ENCODE measurements at places on chromosomes 1 and 21.

GRCh38 chr1:52920791-52921291, 699 bp downstream of the ECHDC2 start:
- DNase-seq, result no peak

DNA sequence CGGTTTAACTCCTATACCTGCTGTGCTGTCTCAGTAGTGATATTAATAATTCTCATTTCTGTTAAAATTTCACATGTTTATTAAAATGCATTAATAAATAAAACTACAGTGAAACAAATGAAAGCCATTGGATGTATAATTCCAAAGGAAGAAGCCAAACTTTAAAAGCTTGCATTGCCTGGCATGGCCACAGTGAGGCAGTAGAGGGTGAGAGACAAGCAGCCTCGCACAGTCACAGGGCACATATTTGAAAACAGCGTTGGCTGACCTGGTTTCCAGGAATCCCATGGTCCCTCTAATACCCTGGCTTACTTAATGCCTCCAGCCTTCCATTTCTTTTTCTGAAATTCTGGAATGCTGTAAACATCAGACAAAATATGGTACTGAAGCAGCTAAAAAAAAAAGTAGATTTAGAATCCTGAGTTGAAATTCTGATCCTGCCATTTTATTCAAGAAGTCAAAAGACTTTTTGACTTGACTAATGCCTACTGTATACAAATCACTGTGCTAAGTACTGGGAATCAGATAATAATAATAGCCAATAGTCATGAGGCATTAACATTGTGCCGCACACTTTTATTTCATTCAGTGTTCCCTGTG, 6.7 kb upstream of the RNASEL start:
- peak; percentile 63 for DNase-seq

DNA sequence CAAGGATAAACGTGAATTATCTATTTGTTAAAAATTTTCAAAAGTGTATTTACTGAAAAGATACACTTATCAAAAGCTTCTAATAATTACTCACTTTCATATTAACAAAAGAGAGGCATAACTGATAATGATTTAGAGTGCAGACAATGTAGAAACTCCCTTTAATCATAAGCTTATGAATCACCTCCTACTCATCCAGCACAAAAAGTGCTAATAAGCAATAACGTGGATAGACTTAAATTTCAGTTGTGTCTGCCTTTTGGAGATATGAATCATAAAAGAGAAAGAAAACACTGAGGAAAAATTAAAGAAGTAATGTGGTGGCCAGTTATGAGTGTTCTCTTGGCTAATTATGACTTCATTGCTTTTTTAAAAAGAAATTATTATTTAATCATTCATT, 827.6 kb upstream of the B3GALT2 start:
- DNase-seq, result no peak

DNA sequence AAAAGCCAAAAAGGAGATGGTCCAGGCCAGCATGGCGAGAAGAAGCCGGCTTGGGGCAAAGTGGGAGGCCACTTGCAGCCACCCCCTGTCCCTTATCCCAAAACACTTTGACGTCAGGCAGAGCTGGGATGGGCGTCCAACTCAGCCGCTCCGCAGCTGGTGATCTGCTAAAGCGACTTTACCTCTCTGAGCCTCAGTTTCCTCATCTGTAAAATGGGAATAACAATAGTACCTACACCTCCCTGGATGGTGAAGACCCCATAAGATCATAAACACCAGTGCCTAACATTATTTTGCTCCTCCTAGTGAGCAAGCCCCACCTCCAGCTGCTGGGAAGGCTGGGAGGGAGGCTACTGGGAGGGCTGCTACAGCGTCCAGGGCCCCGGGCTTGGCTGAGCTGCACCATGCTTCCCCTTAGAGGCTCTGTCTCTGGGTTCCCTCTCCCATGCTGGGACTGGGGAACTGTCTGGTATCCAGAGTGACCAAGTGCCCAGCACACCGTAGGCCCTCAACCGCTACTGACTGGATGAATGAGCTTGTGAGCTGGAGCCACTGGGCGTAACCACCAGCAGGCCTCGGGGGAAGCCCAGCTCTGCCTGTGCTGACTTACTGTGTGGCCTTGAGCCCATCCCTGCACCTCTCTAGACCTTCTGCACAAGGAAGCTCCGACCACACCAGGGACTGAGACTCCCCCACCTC, 18.3 kb downstream of the IFFO2 start:
- no peak for DNase-seq

DNA sequence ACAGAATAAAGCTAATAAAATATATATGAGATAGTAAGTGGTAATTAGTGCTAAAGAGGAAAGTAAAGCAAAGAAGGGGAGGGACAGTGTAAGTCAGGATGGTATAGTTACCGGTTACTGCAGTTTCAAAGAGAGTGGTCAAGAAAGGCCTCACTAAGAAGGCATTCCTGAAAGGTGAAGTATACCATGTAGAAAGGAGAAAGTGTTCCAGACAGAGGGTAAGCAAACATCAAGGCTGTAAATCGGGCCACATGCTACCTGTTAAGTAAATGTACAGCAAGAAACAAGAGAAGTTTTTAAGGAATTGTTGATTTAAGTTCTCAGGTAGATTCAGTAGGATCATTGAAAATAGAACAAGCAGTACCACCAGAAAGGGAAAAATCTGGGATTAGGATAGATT, 9.7 kb downstream of the DESI2 start:
- DNase-seq, result no peak

DNA sequence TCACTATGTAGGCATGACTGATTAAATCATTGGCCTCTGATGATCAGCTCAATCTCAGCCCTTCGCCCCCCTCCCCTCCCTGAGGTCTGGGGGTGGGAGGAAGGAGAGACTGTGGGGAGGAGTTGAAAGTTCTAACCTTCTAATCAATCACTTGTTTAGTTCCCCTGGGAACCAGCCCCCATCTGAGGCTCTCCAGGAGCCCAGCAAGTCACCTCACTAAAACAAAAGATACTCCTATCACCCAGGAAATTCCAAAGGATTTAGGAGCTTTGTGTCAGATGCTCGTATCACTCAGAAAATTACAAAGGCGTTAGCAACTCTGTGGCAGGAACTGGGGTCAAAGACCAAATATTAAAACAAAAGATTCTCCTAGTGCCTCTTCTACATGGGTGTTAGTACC, 21.6 kb downstream of the SYF2 start:
- no peak for DNase-seq

DNA sequence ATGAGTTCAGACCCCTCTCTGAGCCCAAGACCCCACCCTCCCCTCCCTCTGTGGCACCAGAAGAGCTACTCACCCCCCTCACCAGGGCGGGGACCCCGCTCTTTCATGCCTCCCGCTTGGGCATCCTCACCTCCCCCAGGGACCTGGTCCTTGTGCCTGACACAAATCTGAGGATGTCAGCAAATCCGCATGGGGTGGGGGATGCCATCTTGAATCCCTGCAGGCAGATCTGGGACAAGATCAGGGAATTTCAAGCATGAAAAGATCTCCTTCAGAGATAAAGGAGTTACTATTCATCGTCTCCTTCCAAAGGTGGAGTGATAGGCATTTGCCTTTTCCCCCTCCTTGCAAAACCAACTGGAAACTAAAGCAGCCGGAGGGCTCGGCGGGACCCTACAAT, 81.1 kb downstream of the DISP3 start:
- no peak for DNase-seq

DNA sequence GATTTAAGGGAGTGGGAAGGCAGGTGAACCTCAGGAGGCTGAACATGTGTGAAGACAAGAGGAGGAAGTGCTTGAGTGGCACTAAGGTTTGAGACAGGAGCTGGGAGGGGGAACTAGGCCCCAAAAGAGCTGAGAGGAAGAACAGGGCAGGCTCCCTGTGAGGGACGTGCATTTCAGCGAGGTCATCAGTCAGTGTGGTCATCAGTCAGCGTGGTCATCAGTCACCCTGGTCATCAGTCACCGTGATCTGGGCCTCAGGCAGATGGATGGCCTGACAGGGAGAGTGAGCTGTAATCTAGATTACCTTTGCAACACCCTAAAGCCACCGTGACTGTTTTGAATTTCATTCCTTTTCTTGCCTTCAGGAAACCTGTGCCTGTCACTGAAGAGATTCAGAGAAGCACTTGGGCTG, 29.1 kb downstream of the VTCN1 start:
- no peak for DNase-seq

- DNase-seq, result no peak
Observed at GRCh38 chr1:56577406-56578137, 1.8 kb downstream of the PLPP3 start.

DNA sequence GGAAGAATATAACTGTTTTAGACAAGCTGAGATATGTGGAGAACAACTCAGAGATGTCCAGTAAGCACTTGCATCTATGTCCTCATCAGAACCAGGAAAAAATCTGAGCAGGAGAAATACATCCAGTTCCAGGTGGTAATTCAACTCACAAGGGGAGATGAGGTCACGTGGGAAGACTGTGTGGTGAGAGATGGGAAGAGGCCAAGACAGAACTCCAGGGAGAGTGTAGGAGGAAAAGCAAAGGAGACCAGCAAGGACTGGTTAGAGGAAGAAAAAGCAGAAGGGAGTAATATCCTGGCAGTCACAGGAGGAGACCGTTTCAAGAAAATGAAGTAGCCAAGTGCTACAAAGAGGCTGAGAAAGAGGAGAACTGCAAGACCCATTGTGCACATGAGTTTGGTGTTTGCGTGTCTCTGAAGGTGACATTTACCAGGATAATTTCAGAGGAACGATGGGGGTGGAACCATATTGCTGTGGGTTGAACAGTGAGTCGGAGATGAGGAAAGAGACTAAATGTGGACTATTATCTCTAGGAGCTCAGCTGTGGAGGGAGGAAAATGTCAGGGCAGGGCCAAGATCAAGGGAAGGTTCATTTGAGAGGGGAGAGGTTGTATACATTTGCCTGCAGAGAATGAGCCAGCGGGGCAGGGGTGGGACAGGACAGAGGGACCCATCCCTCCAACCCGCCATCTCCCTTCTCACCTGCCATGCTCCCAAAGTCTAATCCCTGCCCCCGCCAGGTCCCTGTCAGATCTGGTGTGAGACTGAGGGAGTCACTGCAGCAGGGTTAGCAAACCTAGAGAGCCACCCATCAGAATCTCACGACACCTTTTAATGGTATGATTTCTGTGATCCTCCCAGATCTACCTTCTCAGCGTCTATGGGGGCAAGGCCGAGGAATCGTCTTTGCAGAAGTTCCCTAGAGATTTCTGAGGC, 24.9 kb downstream of the SUSD4 start:
- no peak for DNase-seq

All from activated T-cell treated with anti-CD3 and anti-CD28 coated beads for 4 hours (primary cell).